ENCODE measurements at places on chromosomes 6 and 20. TPM values are rescaled to one million over a fixed set of nuclear protein-coding genes. Genes with fewer than 3 reads are reported as not detected.

Gene MUC21
- total RNA-seq = not detected

Gene SLC32A1
- total RNA-seq = 0.24 TPM

Gene LY6G6C
- not detected for total RNA-seq

Gene SLC17A3
- not detected for total RNA-seq

Gene TBXT
- total RNA-seq = not detected

GRCh38 chr20:4026093-4026601 is 10.8 kb upstream of the RNF24 start:
- DNase-seq = no peak

GRCh38 chr20:57124800-57125517 is 141.5 kb downstream of the BMP7 start:
- DNase-seq = no peak

DNA sequence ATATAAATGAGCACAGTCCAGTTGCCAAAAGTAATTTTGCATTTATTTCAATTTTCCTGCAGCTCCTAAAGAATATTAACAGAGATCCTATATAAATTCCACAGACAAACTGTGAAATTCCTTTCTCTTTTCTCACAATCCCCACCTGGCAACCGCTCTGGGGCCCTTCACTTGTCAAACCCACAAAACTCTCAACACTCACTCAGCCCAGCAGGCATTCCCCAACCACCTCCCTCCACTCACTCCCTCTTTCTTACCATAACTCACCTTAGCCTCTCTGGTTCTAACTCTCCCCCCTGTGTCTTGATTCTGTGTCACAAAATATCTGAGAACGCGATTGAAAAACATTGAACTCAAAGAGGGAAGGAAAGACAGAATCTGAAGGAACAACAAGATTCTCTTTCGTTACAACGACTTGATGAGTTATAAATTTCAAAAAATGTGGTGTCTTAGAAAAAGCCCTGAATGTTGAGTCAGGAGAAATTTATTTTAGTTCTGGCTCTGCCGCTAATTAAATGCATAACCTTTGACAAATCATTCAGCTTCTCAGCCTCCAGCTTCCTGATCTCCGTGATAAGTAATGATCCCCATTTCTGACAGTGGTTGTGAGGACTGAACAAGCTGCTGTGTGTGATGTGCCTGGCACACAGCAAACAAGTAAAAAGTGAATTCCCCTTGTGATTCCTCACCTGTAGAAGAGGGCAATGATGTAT is 87.9 kb downstream of the UNC5CL start:
- DNase-seq = no peak

DNA sequence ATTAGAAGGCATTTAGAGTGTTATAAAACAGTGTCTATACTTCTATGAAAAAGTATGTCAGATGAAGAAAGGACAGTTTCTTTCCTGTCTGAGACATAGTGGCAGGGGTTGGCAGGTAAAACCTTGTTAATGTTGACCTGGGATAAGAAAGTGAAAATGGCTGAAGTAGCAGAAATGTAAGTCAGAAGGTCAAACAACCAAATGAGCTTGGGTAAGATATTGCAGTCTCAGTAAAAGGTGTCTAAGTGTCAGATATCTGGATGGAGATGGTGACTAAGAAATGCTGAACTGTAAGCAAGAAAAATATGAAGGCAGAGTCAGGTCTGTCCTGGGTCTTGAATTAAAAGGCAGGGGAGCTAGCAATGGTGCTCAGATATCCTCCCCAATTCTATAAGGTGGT is 400.3 kb downstream of the CD109 start:
- no peak for DNase-seq

- no peak for DNase-seq
Observed at GRCh38 chr6:89834884-89835792, 5.5 kb downstream of the CASP8AP2 start.

DNA sequence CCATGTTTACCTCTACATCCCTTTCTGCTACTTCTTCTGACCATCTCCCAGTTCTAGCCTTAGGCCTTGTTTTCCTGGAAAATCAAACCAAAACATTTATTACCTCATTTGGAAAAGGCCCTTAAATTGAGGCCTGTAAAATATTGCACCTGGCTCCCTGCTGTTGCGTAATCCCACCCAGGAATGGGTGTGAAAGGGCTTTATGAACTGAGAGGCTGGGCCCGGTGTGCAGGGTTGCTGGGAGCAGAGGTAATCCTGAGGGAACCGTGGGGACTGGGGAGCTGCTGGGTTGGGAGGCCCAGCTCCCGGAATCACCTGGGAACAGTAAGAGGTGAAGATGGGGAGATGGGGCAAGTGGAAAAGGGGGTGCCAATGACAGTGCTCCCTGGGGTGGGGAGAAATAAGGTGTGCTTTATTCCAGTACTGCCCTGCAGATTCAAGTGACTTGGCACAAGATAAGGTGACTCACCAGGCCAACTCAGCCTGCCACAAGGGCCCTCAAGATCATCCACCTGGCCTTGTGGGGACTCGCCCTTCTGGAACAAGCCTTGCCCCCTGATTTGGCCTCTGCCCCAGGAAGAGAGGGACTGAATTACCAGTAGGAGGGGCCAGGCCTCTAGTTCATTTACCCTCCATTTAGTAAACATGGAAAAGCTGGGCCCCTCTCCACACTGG is 44.2 kb downstream of the KCNK5 start:
- no peak for DNase-seq

- DNase-seq = no peak
Observed at GRCh38 chr6:14681699-14682487, 564.0 kb upstream of the JARID2 start.

All from naive thymus-derived CD4-positive, alpha-beta T cell (primary cell).